ENCODE measurements at places on chromosomes 2 and 18.

DNA sequence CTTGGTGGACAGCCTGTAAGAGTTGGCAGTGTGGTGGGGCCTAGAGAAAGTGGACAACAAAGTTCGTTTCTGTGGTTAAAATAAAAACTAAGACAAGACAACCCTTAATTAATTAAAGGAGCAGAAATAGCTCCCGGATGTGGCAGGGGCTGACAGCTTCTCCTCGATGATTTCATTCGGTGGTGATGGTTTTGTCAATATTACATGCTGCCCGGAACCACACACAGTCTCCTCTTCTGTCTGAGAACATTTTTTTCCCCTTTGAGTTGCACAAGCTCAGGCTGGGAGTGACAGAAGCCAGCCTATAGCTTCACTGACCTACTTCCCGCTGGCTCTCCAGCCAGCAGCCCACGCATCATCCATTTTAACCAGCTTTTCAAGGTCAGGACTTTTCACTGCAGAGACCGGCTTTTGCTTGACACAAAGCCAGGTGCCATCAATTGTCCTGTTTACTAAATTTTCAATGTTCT lies 378.8 kb downstream of the SLC4A3 start:
- no peak for DNase-seq

DNA sequence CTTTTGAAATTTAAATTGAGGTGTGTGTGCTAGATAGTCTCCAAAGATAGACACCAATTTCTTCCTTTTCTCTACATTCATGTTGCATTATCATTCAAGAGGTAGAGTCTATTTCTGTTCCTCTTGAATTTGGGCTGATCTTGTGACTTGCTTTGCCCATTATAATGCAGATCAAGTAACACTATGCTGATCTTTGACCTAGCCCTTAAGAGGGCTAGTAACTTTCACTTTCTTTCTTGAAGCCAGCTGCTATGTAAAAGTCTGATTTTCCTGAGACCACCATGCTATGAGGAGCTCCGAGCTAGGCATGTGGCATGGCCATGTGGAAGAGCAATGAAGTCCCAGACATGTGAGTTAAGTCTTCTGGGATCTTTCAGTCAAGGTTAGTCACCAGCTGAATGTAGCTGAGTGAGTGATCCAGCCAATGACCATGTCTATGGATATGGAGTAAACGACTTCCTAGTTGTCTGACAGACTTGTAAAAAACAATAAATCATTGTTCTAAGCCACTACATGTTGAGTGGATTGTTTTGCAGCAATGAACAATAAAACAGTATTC lies 189.4 kb upstream of the CWC22 start:
- DNase-seq: no peak

DNA sequence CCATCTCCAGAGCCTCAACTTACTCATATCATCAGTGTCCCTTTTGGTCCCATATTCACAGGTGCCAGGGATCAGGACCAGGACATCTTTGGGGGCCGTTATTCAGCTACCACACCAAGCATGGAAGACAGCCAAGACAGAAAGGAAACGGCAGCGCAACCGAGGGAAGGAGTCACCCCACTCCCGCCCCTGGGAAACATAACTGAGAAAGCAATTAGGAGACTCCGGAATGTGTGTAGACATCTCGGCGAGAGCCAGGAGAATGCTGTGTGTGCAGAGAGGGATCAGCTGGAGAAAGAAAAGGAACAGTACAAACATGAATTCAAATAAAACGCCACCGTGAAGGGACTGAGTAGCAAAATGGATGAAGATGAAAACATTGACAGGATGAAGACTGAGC lies 13.4 kb upstream of the BOK start:
- DNase-seq: no peak

GRCh38 chr2:239263231-239263630 lies 137.6 kb downstream of the HDAC4 start:
- DNase-seq: no peak

DNA sequence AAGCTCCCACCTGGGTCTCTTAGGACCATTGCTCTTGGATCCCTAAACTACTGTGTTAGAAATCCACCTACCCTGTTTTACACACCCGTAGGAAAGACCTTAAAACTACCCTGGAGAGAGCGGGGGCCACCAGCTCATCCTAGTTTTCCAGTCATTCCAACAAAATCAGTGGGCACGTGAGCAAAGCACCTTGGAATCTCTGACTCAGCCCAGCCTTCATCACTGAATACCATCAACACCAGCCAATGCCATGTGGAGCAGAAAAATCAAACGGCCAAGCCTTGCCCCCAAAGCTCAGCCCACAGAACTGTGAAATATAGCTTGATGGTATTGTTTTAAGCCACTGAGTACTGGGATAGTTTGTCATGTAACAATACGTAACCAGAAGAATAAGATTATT lies 449.7 kb upstream of the CHAC2 start:
- DNase-seq: no peak

DNA sequence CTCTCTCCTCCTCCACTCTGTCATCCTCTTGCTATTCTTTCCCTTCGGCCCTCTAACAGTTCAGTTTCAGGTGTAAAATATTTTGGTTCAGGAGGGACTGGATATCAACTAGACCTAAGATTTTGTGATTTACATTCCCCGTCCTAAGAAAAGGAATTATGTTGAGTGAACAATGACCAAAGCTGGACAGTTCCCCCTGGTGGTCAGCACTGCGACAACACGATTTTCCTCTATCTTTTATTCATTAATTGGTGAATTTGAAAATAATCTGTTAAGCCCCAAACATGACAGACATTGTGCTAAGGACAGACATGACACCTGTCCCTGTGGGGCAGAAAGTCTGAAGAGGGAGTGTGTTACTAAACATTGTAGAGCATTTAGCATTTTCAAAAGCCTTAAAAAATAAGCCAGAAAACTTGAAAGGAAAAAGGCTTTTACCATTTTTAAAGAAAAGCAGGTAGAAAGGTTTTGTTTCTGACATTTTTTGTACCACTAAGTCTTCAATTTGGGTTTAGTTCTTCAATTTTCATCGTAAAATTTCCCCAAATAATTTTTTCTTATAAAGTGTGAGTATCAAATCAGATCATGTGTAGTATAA lies 28.4 kb upstream of the GTF2A1L start:
- no peak for DNase-seq

- no peak for DNase-seq
Measured at GRCh38 chr2:237060534-237061312, 25.0 kb upstream of the COPS8 start.

- DNase-seq: no peak
Measured at GRCh38 chr2:236799391-236800026, 229.9 kb downstream of the ACKR3 start.

DNA sequence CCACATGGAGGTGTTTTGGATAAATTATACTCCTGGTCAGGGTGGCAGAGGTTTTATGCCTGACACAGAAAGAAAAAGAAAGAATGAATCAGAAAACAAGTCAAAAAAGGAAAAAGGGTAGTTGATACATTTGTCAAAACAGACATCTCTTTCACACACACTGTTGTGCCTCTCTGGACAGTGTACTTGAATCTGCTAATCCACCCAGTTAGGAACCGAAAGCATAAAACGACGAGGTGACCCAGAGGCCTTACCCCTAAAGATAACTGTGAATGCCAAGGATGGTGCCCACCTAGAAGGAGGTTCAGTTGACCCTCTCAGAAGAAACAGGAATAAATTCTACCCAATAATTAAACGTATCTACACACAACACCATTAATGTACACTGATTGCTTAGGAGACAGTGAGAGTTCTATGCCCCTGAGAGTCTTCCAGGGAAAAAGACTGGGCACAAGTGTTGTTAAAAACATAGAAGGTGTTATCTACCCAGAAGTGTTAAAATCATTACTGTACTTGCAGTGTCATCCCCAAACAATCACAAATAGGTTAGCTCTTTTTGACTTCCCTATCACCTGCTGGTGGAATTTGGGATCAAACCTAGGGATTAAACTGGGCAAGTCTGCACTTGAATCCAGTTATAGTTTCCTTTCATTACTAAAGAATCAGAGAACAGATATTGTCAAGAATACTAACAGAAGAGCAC lies 123.2 kb upstream of the DNAJC10 start:
- DNase-seq: no peak

GRCh38 chr2:233399306-233400225 lies 45.3 kb downstream of the DGKD start:
- DNase-seq: no peak

GRCh38 chr2:209499069-209499468 lies 75.2 kb downstream of the MAP2 start:
- DNase-seq: no peak

GRCh38 chr18:678482-679182 lies 21.2 kb downstream of the TYMS start:
- no peak for DNase-seq

DNA sequence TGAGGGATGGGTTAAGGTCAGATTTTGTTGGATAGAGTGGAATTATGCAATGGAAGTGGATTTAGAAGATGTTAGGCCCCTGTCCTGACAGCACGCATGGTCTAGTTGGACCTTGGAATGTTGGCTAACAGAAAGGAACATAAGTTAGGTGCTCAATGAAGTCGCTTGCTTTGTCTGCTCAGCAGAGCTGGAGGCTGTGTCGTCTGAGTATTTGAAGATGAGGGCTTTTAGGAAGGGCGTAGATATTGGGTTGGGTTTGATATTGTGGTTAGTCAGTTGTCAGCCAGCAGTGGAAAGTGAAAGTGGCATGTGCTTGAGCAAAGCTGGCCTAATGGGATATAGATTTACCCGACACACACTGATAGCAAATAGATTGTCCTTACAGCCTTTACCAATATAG lies 239.3 kb downstream of the PRKCE start:
- no peak for DNase-seq

DNA sequence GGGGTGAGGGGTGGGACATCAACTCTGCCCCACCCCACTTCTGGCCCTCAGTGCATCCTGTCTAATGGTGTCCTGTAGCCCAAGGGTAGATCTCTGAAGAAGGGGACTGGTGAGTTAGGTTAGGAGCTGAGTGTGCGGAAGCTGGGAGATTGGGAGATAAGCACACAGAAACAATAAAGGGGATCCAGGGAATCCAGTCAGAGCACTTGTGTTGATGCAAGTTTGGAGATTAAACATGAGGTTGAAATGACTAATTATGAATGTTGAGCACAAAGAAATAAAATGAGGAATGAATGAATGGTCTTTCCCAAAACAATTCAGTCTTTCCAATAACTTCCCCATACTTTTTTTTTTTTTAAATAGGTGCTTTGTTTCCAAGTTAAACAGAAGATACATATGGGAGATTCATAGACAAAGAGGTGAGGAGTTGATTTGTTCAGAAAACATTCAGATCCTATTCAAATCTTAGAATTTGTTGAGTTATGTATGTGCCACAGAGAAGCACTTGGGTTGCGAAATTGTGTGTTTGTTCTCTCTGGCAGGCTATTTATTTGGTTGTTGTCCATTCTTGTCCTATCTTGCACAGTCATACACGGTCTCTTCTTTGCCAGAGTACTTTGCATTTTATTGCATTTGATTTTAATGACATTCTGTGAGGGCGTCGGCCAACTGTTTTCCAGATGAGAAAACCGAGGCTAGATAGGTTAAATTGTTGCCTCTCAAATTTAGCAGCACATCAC lies 31.6 kb upstream of the NABP1 start:
- no peak for DNase-seq

- DNase-seq: no peak
Measured at GRCh38 chr18:11871501-11871900, 20.3 kb downstream of the CHMP1B start.

DNA sequence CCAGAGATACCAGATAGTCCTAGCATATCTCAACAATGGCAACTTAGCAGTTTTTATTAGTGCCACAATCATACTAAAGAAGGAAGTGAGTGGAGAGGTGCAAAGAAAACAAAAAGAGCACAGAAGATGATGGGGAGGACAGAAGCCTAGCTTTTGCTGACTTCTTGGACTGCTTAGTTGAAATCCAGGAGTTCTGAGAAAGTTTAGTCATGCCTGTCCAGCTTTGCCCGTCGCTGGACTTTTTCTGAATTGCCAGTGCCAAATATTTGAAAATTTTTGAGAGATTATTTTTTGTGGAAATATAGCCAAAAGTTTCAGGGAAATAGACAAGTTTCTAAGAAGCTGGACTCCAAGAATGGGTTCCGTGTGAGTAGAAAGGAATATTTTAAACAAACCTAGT lies 558.7 kb upstream of the TNP1 start:
- no peak for DNase-seq
